ENCODE measurements at places on chromosomes 6 and 20. TPM values are rescaled to one million over a fixed set of nuclear protein-coding genes. Genes with fewer than 3 reads are reported as not detected.

DNA sequence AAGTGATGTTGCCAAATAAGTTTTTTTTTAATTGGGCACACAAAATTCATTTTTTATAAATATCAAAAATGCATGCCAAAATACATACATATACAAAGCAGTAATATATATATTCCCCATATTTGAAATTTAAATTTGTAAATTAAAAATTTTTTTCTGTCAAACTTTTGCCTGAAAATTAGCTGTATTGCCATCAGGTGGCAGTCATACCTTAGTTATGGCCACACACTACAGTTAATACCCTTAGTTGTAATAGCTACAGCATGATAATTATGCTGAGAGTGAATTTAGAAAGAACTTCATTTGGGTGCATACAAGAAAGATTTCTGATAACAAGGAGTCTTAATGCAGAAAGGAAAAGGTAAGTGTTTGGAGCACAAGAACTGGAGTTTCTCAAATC lies 46.2 kb upstream of the SDHAF4 start:
- DNase-seq: no peak

DNA sequence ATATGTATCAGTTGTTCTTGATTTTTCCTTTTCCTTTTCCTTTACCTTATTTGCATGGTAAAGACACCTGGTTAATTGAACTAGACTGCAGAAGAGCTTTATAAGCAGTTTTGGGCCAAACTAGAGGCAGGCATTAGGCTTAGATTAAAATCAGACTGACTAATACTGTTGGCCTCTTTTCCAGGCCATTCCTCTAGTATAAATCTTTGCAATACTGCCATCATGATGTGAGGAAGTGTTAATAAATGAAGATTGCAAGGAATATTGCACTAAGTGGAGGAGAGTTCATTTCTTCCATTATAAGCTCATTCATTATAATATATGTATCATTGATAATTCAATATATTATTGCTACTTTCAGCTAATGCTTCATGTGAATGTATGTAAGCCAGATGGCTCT lies 163.8 kb downstream of the MMUT start:
- no peak for DNase-seq

DNA sequence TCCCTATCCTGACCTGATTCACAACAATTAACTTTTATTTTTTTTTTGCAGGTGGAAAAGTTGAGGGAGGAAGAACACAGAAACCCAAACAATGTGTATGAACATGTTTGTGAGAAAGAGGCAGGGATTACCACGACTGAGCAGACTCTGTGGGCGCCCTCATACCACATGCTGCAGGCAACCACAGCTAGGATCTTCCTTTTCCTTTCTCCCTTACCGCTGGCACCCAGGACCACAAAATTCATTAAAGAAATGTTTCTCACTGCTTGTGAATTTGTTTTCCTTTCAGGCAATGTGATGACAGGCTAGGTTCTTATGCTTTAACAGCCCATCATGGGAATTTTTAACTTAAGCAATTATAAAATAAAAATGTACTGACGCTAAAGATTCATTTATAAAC lies 287.1 kb downstream of the GMDS start:
- DNase-seq: no peak

DNA sequence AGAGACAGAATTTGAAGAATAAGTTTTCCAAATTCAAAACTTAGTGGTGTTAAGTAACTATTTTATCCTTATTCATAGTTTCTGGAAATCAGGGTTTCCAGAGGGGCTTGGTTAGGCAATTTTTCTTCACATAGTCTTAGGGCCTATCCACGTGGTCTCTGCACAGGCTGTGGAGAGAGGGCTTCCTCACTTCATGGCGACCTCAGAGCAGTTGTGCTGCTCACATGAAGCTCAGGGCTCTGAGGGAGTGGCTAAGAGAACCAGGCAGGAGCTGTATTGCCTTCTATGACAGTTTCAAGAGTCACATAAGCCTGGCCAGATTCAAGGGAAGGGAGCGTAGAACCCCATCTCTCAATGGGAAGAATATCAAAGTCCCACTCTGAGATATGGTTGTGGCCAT lies 13.9 kb upstream of the CD40 start:
- DNase-seq: no peak

DNA sequence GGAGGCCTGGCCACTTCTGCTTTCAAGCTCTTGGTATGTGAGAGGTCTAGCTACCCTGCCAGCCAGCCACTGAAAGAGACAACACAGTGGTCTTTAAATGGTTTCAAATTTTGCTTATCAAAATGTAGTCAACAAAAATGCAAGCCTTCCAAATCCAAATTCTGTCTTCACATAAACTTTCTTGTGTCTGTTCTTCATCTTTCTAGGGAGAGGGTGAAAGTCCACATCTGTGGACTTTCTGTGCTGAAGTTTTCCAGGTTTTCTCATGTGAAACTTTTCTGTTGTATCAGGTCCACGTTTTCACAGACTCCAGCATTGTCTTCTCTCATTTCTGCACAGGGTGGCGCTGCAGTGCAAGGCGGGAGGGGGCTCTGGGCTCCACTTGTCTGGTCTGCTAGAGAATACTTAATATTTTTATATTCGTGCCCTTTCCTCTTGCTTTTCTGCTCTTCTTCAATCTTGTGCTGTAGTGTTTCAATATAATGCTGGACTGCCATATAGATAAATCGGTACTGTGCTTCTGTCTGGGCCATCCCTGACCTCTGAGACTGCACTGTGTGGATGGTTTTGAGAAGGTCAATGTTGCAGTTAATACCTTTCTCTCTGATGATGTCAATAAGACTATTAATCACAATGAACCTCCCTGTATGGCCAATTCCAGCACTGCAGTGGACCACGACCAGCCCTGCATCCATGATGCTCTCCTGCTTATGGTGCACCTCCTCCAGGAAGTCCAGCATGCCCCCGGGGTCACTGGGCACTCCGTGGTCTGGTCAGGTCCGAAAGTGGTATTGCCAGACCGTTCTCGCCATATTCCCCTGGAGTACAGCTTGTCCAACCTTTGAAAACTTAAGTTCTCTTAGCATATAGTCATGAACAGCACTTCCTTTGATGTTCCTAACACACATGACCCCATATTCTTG lies 161.6 kb upstream of the TNFAIP3 start:
- DNase-seq: peak; percentile 73

DNA sequence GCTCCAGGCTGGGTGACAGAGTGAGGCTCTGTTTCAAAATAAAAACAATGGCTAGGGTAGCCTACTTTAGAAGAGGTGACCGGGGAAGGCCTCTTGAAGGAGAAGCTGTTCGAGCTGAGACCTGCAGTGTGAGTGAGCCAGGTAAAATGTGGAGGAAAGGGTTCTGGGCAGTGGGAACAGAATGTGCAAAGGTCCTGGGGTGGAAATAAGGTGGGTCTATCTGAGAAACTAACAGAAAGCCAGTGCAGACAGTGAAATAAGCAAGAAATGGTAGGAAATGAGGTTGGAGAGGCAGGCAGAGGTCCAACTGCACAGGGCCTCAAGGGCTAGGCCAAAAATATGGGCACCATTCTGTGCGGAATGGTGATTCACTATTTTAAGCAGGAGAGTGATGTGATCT lies 53.4 kb downstream of the BPIFB1 start:
- DNase-seq: no peak

- DNase-seq: no peak
Measured at GRCh38 chr20:63220696-63221399, 4.9 kb upstream of the YTHDF1 start.

GRCh38 chr6:67887747-67888545 lies 747.1 kb upstream of the ADGRB3 start:
- DNase-seq: no peak

DNA sequence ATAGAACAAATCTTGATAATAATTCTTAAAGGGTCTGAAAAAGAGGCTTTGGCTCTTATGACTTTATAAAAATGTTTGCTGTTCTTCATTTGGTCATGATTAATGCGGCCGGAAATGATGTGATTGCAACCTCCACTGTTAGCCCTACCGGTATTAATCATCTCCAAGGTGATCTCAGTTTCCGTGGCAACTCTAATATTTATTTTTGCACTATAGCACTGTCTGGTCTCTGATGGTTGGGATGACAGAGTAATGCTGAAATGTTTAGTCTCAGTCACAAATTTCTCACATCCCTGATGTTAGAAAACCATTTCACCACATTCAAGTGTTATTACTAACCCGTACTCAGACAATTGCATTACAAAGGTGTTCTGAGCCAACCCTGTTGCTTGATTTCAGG lies 87.4 kb downstream of the TMEM200A start:
- DNase-seq: no peak

PBOV1 gene
- not detected for total RNA-seq

MOCS1 gene
- total RNA-seq: 1.1 TPM
